IMR-90 (cell line): ENCODE measurements at places on chromosomes 7 and 10. TPM values are rescaled to one million over a fixed set of nuclear protein-coding genes. Genes with fewer than 3 reads are reported as not detected.

DNA sequence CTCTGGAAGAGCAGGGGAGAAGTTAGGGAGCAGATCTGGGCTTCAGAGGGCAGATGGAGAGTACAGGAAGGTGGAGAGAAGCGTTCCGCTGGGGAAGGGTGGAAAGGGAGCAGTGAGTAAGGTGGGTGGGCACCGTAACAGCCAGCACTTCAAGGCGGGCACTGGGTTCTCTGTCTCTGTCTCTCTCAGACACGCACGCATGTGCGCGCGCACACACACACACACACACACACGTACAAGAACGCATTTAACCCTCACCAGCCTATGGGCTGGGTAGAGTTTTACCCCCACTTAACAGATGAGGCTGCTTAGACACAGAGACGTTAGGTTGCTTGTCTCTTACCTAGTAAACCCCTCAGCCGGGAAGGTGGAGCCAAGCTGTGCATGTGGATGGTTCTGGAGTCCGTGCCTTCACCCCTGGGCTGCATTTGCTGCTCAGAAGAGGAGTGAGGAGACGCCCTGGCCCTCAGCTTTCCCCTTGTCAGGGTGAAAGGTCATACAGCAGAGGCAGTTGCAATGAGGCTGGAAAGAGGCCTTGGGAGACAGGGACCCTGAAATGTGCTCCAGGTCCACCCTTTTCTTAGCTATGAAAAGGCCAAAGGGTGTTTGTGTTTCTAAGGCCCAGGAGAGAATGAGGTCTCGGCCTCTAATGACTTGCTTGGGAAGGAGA is 16.0 kb downstream of the ADCYAP1R1 start:
- DNase-seq, result no peak

- peak; percentile 54 for DNase-seq
These were observed 54.3 kb downstream of the BMPER start for GRCh38 chr7:33959676-33960075.

GRCh38 chr7:26535483-26536007 is 243.9 kb downstream of the SNX10 start:
- no peak for DNase-seq

Gene GPR15LG
- not detected in 2 replicates for total RNA-seq

- DNase-seq, result no peak
These were observed 67.4 kb upstream of the SLC35G1 start for GRCh38 chr10:93826355-93826754.
